ENCODE measurements at places on chromosomes 13 and 19. TPM values are rescaled to one million over a fixed set of nuclear protein-coding genes. Genes with fewer than 3 reads are reported as not detected.

TPRX1 gene
- not detected for total RNA-seq

GARIN5A gene
- 0.59 TPM for total RNA-seq

PGLYRP2 gene
- 4.7 TPM for total RNA-seq

RUBCNL gene
- 110 TPM for total RNA-seq

NLRP9 gene
- not detected for total RNA-seq

ING1 gene
- 22.0 TPM for total RNA-seq

SOHLH2 gene
- 2.5 TPM for total RNA-seq

FGF21 gene
- total RNA-seq, result not detected

EPS8L1 gene
- total RNA-seq, result 10.2 TPM

HSPB6 gene
- 0.50 TPM for total RNA-seq

PODNL1 gene
- total RNA-seq, result not detected

FGF22 gene
- total RNA-seq, result 0.19 TPM

LRFN3 gene
- total RNA-seq, result 15.5 TPM

KLK8 gene
- not detected for total RNA-seq

- DNase-seq, result no peak
These were observed 1.6 kb downstream of the LSM7 start for GRCh38 chr19:2326699-2327360.

GRCh38 chr13:40564342-40565001 lies 102.0 kb downstream of the FOXO1 start:
- DNase-seq, result no peak

GRCh38 chr13:32940601-32941000 lies 75.6 kb upstream of the KL start:
- DNase-seq, result no peak

- no peak for DNase-seq
These were observed 1519.2 kb downstream of the EFNB2 start for GRCh38 chr13:105016266-105016665.

GRCh38 chr13:59458908-59459579 lies 704.7 kb downstream of the DIAPH3 start:
- peak; percentile 58 for DNase-seq

DNA sequence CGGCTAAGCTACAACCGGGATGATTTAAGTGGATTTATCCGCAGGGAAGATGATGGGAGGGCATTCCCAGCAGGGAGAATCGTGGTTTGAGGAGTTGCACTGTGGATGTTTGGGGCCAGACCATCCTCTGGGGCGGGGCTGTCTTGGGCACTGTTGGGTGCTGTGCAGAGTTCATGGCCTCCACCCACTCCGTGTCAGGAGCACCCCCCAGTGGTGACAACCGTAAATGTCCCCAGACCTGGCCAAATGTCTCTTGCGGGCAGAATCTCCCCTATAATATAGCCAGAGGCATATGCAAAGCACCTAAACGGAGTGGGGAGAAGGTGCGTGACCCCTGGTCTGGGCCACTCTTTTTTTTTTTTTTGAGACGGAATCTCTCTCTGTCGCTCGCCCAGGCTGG lies 40.2 kb downstream of the SMIM24 start:
- DNase-seq, result peak; percentile 45

GRCh38 chr19:14149509-14149994 lies 13.2 kb upstream of the ASF1B start:
- peak; percentile 79 for DNase-seq

GRCh38 chr19:16375157-16375935 lies 50.7 kb downstream of the KLF2 start:
- no peak for DNase-seq

- no peak for DNase-seq
These were observed 22.8 kb downstream of the COL4A2 start for GRCh38 chr13:110329798-110330461.

DNA sequence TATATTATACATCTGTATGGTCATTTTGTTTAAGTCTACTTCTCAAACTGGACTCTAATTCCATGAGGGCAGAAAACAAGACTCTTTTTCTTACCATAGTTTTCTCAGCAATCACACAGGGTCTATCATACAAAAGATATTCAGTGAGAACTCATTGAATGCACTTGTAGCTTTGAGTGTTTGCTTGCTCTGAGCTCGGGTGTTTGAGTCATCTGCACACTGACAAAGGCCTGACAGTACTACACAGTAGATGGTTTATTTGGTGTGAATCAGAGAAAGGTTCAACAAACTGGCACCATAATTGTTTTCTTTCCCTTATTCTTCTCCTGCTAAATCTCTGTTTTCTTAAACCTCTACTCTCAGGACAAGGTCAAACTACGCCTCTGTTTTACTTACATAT lies 586.4 kb downstream of the LMO7 start:
- DNase-seq, result no peak

- DNase-seq, result no peak
These were observed 955 bp downstream of the IL4I1 start for GRCh38 chr19:49895566-49896297.

DNA sequence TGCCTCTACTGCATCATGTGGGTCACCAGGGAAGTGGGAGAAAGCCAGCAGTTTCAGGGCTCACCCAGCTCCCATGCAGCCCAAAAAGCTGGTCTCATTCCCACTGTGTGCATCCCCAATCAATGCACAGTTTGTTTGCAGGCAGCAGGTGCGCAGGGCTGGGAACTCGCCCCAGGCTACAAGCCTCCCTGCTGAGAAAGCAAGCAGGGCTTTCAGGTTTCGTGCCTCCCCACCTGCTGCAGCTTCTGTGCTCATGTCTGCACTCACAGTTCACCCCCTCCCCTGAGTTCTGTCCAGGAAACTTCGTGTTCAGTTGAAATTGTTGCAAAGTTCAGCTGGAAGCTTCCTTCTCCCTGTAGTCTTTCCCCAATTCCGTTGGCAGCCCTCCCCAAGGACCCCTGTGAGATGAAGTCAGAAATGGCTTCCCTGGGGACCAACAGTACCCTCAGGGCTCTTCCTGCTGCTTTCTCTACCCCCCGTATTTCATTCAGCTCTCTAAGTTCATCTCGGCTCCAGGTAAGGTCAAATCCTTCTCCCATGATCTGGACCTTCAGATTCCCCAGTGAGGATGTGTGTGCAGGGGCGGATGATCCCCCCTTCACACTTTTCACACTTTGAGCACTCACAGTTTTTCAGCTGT lies 10.3 kb upstream of the KLK3 start:
- DNase-seq, result no peak

All from A673 (cell line).